Stimulated activated CD4-positive, alpha-beta T cell treated with anti-CD3 and anti-CD28 coated beads, Interleukin-1b, Interleukin-23, amount 100 ng/mL, for 24 hours (primary cell): ENCODE measurements at places on chromosomes 3 and 15.

- DNase-seq: no peak
Measured at GRCh38 chr3:116821371-116821770, 111.8 kb downstream of the TUSC7 start.

- no peak for DNase-seq
Measured at GRCh38 chr3:79339846-79340245, 428.0 kb downstream of the ROBO1 start.

GRCh38 chr15:68112706-68113105 is 58.6 kb downstream of the PIAS1 start:
- DNase-seq: no peak

DNA sequence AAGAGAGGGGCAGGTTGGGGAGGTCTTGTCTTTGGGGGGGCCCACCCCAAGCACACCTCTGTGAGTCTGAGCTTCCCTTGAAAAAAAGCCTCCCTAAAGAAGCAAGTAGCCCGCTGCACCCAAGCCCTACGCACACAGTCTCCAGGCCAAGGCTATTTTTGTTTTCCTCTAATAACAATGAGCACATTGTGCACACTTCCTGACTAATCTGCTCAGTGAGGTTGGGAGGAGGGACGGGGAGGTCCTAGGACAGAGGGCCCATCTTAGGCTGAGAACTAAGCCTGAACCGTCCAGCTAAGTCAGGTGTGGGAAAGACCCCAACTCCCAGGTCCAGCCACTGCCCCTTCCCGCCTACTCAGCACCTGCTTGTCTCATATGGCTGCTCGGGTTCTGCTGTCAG is 87.2 kb downstream of the HMG20A start:
- DNase-seq: no peak

GRCh38 chr3:180626844-180627243 is 24.9 kb downstream of the TTC14 start:
- DNase-seq: no peak

GRCh38 chr15:95923792-95924191 is 406.7 kb upstream of the NR2F2 start:
- DNase-seq: no peak

- no peak for DNase-seq
Measured at GRCh38 chr15:34359416-34359815, 7.6 kb downstream of the LPCAT4 start.
